SJCRH30 (cell line): ENCODE measurements at places on chromosomes 5 and 9. TPM values are rescaled to one million over a fixed set of nuclear protein-coding genes. Genes with fewer than 3 reads are reported as not detected.
A peak's percentile ranks its signal among the peaks of the same experiment; 100 is the strongest.

The ASPN gene
- 0.06 TPM in 1 of 2 replicates, not detected in the other for total RNA-seq

DNA sequence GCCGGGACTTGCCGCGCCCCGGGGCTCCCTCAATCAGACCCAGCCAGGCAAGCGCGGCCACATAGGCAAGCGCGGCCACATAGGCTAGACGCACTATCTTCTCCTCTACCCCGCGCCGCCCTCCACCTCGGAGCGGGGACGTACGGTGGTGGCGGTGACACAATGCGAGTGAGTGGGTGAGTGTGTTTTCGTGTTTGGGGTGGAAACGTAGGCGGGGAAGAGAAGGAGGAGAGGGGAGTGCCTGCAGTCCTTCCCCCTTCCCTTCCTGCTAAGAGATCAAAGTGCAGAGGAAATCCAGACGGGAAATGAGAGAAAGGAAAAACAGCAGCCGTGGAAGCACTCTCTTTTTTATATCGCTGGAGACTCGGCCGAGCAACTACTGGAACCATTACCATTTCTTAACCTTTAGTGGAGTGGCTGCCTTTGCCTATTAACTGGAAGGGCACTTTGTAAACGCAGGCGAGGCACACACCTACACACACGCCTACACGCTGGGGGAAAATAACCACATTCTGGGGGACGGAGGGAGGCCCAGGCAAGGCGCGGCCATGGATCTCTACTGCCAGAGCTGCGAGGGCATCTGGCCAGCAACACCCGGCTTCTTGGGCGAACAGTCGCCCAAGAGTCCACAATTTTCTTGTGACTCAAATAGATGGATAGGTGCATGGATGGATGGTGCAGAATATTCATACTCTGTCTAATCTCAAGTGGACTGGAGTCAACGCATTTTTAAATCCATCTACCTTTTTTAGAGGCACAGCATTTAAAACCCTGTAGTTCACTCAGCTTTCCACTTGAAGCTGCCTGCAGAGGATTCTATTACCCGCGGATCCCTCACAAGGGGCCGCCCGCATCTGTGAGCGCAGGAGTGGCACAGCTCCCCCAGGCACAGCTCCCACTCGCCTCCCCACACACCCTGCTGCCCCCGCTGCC lies 2.1 kb downstream of the EDIL3 start:
- H3K36me3 ChIP-seq, result no peaks in the 10 kb centered on the region
- H3K27me3 ChIP-seq, result no peaks in the 10 kb centered on the region
- peaks cover 17% of the 10 kb centered on the region for H3K4me1 ChIP-seq
- peak overlapping the region; percentile 87 for H3K27ac ChIP-seq
- peak overlapping the region; percentile 81 for H3K4me3 ChIP-seq

GRCh38 chr5:53151713-53152458 lies 42.3 kb upstream of the MOCS2 start:
- no peak overlapping the region for H3K4me3 ChIP-seq
- H3K36me3 ChIP-seq, result no peaks in the 10 kb centered on the region
- H3K27me3 ChIP-seq, result no peaks in the 10 kb centered on the region
- peak; percentile 8 for DNase-seq
- no peak overlapping the region for H3K27ac ChIP-seq

DNA sequence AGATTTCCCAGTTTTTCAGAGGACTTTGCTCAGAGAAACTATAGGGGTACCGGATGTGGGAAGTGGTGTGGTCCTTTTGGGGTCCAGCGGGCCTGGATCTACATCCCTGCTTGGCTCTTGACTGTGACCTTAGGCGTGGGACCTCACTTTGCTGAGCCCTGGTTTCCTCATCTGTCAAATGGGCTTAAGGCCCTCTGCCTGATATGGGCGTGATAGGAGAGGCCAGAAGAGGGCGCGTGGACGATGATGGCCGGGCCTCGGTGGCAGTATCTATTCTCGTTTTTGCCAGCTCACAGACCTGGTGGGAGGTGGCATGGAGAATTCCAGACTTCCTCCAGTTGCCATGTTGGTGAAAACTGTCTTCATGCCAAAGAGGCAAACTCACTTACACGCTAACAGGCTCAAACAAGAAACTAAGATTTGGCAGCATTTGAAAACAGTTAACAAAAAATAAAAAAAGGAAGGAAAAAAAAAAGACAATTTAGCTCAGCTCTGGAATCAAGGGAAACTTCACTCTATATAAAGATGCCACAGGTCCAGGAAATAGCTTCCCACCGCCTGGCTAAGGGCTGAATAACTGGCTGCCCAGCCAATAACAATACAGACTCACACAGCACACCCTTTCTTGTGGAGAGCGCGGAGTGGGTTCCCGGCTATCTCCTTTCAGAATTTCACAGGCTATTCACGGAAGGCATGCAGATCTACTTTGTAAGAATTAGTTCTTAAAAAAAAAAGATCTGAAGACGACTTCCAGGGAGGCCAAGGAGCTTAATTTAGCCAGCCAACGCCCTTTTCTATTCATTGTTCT lies 1.7 kb downstream of the SH3PXD2B start:
- H3K36me3 ChIP-seq, result no peaks in the 10 kb centered on the region
- peak overlapping the region; percentile 91 for H3K4me3 ChIP-seq
- peak; percentile 44 for DNase-seq
- H3K27me3 ChIP-seq, result no peaks in the 10 kb centered on the region
- H3K27ac ChIP-seq, result peak overlapping the region; percentile 16; the same call in 1 of the 2 replicates
- H3K4me1 ChIP-seq, result peaks cover 3% of the 10 kb centered on the region; the same call in 1 of the 2 replicates

DNA sequence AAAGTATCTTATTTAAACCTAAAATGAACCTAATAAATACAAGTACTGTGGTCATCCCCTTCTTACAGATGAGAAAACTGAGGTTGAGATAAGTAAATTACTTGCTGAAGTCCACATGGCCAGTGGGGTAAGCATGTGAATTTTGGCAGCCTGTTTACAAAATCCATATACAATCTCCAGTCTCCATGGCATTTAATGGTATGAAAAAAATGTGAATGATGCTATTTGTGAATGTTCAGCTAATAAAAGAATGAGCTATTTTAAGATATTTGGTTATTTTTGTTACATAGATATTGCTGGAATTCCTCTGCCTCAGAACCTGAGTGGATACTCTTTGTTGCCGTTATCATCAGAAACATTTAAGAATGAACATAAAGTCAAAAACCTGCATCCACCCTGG lies 19.3 kb upstream of the GPR150 start:
- no peak overlapping the region for H3K4me3 ChIP-seq
- H3K27me3 ChIP-seq, result no peaks in the 10 kb centered on the region
- no peak for DNase-seq
- H3K4me1 ChIP-seq, result no peaks in the 10 kb centered on the region
- peaks cover 5% of the 10 kb centered on the region for H3K36me3 ChIP-seq

GRCh38 chr9:21081999-21082398 lies 4.3 kb upstream of the IFNB1 start:
- no peaks in the 10 kb centered on the region for H3K27me3 ChIP-seq
- no peak for DNase-seq
- no peaks in the 10 kb centered on the region for H3K4me1 ChIP-seq
- no peak overlapping the region for H3K4me3 ChIP-seq
- H3K36me3 ChIP-seq, result no peaks in the 10 kb centered on the region

DNA sequence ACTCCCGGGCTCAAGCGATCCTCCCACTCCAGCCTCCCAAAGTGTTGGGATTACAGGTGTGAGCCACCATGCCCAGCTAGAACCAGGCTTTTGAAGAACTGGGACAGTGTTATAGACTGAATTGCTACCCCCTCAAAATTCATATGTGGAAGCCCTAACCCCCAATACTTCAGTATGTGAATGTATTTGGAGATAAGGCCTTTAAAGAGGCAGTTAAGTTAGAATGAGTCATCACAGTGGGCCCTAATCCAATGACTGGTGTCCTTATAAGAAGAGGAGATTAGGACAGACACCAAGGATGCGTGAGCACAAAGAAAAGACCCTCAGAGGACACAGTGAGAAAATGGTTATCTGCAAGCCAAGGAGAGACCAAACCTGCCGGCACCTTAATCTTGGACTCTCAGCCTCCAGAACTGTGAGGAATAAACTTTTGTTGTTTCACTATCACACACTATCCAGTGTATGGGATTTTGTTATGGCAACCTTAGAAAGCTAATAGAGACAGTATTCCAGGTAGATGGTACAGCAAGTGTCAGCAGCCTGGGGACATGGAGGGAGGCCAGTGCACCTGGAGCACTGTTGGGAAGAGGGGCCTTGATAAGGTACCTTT lies 31.4 kb upstream of the ERGIC1 start:
- peaks cover 4% of the 10 kb centered on the region for H3K4me1 ChIP-seq
- no peaks in the 10 kb centered on the region for H3K27me3 ChIP-seq
- no peak overlapping the region for H3K27ac ChIP-seq
- DNase-seq, result no peak
- H3K4me3 ChIP-seq, result no peak overlapping the region

GRCh38 chr9:86091477-86091876 lies 7.9 kb downstream of the GOLM1 start:
- DNase-seq, result no peak
- peaks cover 12% of the 10 kb centered on the region for H3K36me3 ChIP-seq
- no peak overlapping the region for H3K27ac ChIP-seq
- no peak overlapping the region for H3K4me3 ChIP-seq
- no peaks in the 10 kb centered on the region for H3K27me3 ChIP-seq

The FBP2 gene
- total RNA-seq, result not detected in 2 replicates

DNA sequence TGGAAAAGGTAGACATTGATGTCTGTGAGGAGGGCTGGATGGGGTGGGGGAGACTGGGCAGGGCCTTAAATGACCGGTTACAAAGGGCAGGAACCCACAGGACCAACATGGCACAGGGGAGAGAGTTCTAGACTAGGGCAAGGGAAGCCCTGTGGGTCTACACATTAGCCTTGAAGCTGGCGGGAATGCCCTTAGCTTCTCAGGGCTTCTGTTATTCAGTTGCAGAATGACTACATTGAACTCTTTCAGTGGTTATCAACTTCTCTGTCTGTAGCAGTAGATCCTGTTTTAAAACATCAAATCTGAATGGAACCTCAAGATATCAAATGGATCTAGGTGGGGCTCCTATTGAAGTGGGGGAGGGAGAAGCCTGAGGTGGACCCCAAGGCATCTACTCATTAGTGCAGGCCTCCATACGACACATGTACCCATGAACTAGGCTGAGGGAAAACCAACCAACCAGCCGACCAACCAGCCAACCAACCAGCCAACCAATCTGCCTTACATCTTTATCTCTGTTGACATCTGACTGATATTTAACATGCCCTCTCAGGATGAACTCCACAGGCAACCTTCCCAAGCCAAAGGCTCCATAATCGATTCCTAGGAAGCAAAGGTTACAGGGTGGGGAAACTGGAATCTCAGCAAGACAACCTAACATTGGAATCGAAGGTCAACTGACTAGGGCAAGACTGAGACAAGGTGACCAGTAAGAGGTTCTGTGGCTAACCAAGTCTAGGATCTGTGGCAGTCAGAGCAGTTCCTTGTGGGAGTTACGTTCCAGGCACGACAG lies 48.3 kb downstream of the DAP start:
- no peaks in the 10 kb centered on the region for H3K36me3 ChIP-seq
- H3K27me3 ChIP-seq, result no peaks in the 10 kb centered on the region
- H3K27ac ChIP-seq, result no peak overlapping the region
- no peaks in the 10 kb centered on the region for H3K4me1 ChIP-seq

The WNT8A gene
- total RNA-seq, result not detected in 2 replicates

The CDKN2B gene
- 1.3 TPM in 2 replicates for total RNA-seq

- no peaks in the 10 kb centered on the region for H3K27me3 ChIP-seq
- H3K4me1 ChIP-seq, result peaks cover 12% of the 10 kb centered on the region
Observed at GRCh38 chr9:128420060-128420650, 502 bp upstream of the CERCAM start.

DNA sequence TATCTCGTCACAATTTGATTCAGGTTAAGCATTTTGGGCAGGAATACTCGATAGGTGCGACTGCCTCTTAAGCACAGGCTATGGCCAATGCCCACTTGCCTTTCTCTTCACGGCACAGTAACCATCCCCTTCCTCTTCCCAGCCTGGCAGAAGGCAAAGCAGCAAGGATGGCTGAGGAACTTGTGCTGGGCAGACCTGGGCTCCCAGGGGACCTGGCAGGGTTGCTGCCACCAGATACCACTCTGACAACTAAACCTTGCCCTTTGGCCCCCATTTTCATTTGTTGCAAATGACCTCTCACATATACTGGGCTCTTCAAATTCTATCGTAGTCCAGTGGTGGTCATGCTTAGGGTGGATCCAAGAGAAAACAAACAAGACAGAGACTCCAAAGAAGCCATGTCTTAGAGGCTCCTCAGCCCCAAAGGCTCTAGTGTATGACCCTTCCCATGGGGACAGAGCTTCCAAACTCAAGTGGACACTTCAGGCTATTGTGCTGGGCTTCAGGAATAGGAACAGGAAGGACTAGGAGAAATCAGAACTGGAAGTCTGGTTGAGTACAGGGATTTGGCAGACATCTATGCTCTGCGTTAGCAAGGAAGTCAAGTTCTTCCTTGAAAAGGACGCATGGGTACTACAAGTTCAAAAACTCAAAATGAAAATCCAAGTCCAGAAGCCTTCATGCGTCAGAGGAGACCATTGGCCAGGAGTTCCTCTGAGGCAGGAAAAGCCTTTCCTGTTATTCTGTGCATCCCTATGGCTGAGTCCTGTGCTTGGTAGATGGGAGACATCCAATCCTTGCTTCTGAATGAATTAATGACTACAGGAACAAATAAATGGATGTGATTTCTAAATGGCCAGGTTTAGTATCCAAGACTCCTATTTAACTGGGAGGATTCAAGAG lies 64.6 kb upstream of the PLPP1 start:
- H3K27me3 ChIP-seq, result no peaks in the 10 kb centered on the region
- H3K4me3 ChIP-seq, result no peak overlapping the region
- H3K36me3 ChIP-seq, result no peaks in the 10 kb centered on the region
- peaks cover 45% of the 10 kb centered on the region for H3K4me1 ChIP-seq
- DNase-seq, result no peak

The ZNF189 gene
- 27.4 and 30.2 TPM in 2 replicates for total RNA-seq

- H3K27ac ChIP-seq, result no peak overlapping the region
- H3K4me3 ChIP-seq, result no peak overlapping the region
- H3K4me1 ChIP-seq, result no peaks in the 10 kb centered on the region
- no peak for DNase-seq
- H3K36me3 ChIP-seq, result no peaks in the 10 kb centered on the region
Observed at GRCh38 chr5:123144096-123144495, 55.1 kb downstream of the PRDM6 start.

DNA sequence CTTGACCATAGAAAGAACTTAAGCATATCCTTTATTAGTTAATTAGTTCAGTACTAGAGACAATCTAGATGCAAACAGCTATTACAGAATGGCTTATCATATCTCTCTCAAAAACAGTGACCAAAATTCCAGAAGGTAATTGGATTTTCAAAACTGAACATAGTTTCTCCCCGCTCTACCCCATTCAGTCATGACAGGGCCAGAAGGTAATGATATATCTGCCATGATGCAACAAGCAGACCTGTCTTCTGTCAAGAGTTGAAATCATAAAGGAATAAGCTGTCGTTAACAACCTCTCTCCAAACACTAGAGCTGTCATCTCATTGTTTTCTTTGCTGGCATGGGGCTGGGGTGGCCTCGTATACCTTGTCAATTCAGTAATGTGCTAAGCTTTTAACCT lies 200.5 kb upstream of the POU5F2 start:
- H3K36me3 ChIP-seq, result no peaks in the 10 kb centered on the region
- DNase-seq, result no peak
- no peaks in the 10 kb centered on the region for H3K27me3 ChIP-seq
- H3K27ac ChIP-seq, result no peak overlapping the region
- no peaks in the 10 kb centered on the region for H3K4me1 ChIP-seq

GRCh38 chr5:15592728-15593127 lies 92.7 kb downstream of the FBXL7 start:
- no peak for DNase-seq
- H3K27me3 ChIP-seq, result no peaks in the 10 kb centered on the region
- H3K36me3 ChIP-seq, result no peaks in the 10 kb centered on the region
- no peak overlapping the region for H3K4me3 ChIP-seq

GRCh38 chr5:143879646-143880045 lies 67.7 kb downstream of the HMHB1 start:
- H3K4me3 ChIP-seq, result no peak overlapping the region
- no peaks in the 10 kb centered on the region for H3K36me3 ChIP-seq
- no peaks in the 10 kb centered on the region for H3K4me1 ChIP-seq
- DNase-seq, result no peak
- no peak overlapping the region for H3K27ac ChIP-seq
- no peaks in the 10 kb centered on the region for H3K27me3 ChIP-seq
